Thymus (tissue), 14 donors: ENCODE measurements at places on chromosomes 13 and 19. TPM values are rescaled to one million over a fixed set of nuclear protein-coding genes. Genes with fewer than 3 reads are reported as not detected.

The ZNF681 gene
- total RNA-seq = 3.9 TPM

- DNase-seq = no peak
Observed at GRCh38 chr19:3075605-3076431, 13.5 kb upstream of the TLE5 start.

DNA sequence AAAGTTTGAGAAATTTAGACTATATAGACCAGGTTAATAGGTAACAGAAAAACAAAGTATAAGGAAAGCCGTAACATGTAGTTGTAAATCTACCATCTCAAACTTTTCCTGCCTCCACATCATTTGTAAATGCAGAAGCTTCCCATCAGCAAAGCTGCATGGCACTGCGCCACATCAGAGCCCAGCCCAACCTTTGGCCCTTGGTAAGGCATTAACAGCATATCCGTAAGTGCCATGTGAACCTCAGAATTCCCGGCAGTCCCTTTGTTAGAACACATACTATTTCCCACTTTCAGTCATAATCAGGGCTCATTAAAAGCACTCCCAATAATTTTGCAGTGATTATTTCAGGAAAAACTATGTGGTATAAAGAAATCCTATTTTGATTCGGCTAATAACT is 51.6 kb downstream of the MPHOSPH8 start:
- DNase-seq = no peak

GRCh38 chr13:41188584-41188983 is 5.8 kb downstream of the KBTBD7 start:
- no peak for DNase-seq

- no peak for DNase-seq
Observed at GRCh38 chr19:5803441-5803751, 1.5 kb upstream of the NRTN start.

GRCh38 chr19:42568006-42568405 is 26.7 kb downstream of the CEACAM8 start:
- DNase-seq = no peak

GRCh38 chr13:35342440-35342839 is 134.0 kb downstream of the MAB21L1 start:
- DNase-seq = no peak

The ELSPBP1 gene
- total RNA-seq = 0.24 TPM

The GPR4 gene
- 0.09 TPM for total RNA-seq

GRCh38 chr19:54179921-54180461 is 7.0 kb upstream of the TMC4 start:
- no peak for DNase-seq

DNA sequence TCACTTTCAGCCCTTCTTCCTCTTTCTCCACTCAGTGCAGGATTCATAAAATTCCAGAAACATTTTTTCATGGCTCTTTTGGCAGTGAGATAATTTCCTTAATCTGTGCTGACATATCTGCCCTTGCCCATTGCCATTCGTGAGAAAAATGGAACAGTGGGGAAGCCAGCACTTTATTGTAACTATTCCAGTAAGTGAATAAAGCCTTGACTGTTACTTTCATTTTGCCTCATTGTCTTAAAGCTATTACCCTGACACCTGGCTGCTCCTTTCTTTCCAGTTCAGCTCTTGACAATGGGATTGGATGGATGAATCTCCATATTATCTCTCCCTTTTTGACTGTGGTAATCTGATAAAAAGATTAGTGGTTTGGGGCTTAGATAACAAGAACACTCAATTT is 1068.1 kb upstream of the PCDH20 start:
- no peak for DNase-seq

- no peak for DNase-seq
Observed at GRCh38 chr13:64369121-64369520, 2861.0 kb downstream of the PCDH9 start.

GRCh38 chr13:75906315-75906714 is 270.2 kb downstream of the LMO7 start:
- no peak for DNase-seq

DNA sequence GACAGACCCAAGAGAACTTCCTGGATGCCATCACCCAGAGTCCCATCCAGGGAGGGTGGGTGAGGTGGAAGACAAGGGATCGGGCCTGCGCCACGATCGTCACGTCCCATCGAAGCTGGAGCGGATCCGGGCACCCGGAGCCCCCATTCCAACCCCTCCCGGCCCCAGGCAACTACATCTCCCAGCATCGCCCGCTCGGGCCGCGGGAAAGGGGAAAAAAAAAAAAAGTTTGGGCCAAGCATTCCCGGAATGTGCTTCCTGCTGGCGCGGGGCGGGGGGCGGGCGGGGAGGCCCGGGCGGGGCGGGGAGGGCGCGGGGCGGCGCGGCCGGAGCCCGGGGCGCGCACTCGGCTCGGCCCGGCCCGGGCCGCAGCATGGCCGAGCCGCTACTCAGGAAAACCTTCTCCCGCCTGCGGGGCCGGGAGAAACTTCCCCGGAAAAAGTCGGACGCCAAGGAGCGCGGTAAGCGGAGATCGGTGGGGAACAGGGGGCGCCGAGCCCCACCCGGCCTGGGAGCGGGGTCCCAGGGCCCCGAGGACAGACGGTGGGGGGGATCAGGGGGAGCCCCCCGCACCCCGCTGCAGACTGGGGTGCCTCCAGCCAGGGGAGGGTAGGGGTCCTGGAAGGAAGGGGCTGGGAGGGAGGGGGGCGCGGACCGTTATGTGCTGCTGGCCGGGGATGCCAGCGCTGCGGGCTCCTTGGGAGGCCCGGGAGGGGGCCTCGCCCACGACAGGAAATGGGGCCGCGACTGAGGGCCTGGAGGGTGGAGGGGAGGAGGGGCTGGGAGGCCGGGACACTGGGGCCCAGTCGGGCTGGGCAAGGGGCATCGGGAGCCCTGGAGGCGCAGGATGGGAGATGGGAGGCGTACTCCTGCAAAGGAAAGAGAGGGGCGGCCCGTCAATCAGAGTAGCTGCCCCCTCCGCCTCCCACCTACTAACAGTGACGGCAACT is at the start of gene SYDE1:
Gene SYDE1, plus strand, starts transcription at position 341 of the 950 bp plus-strand sequence. Its CDS starts 33 bp downstream, at position 374.
- peak; percentile 24 for DNase-seq

GRCh38 chr19:31575846-31576335 is 226.7 kb upstream of the TSHZ3 start:
- DNase-seq = no peak

DNA sequence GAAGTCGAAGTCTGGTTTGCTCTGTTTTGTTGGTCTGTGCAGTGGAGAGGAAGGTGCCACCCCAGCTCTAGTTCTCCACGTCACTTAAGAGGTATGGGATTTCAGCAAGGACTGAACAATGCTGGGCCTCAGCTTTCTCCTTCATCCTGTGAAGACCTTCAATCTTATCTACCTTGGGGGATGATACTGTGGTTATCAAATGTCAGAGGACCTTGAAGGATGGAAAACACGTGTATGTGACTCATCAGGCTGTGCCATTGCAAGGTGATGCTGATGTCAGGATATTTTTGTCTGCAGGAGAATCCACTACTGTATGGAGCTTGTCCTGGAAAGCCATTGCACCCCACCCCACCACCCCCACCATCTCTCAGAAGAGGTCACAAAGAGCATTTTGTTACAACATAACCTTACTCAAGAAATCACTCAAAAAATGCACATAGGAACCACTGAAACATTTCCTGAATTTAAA is 81.4 kb upstream of the UQCRFS1 start:
- no peak for DNase-seq

- no peak for DNase-seq
Observed at GRCh38 chr13:35964011-35964862, 166.9 kb downstream of the DCLK1 start.

DNA sequence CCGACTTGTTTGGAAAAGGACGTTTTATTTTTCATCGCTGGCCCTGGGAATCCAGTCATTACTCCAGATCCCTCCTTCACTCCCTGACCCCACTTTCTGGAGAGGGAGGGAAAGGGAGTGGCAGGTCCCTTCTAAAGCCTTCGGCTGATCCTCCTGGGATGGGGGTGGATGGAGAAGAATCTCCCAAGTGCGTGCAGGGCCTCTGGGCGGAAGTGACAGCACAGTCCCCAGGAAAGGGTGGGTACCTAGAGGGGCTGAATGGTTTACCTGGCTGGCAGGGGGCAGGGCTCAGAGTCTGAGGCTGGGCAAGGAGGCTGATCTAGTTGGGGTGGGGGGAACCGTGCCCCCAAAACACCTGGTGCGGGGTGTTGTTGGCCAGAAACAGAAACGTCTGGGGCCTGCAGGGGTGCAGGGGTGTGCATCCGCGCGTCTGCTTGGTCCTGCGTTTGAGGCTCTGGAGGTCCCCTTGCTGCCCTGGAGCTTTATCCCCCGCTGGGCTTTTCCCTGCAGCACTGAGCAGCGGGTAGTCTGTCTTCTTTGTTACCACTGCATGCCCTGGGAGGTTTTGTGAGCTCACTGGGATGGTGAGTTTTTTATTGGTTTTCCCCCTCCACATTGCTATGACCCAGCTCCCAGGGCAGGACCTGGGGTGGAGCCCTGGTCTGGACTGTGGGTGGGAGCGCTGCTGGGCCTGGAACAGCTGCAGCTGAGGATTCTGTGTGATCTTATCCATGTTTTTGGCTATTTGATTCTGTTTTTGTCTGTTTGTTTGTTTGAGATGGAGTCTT is 3.0 kb upstream of the ZNF628 start:
- DNase-seq = no peak

- DNase-seq = no peak
Observed at GRCh38 chr19:1274852-1275259, 474 bp upstream of the FAM174C start.

The CCDC70 gene
- not detected for total RNA-seq

GRCh38 chr13:72586518-72586917 is 140.9 kb downstream of the MZT1 start:
- DNase-seq = no peak

The SMARCA4 gene
- total RNA-seq = 76.6 TPM

GRCh38 chr13:33076001-33076992 is 60.1 kb downstream of the KL start:
- DNase-seq = no peak

GRCh38 chr19:6060600-6061375 is 49.5 kb downstream of the RFX2 start:
- DNase-seq = no peak

DNA sequence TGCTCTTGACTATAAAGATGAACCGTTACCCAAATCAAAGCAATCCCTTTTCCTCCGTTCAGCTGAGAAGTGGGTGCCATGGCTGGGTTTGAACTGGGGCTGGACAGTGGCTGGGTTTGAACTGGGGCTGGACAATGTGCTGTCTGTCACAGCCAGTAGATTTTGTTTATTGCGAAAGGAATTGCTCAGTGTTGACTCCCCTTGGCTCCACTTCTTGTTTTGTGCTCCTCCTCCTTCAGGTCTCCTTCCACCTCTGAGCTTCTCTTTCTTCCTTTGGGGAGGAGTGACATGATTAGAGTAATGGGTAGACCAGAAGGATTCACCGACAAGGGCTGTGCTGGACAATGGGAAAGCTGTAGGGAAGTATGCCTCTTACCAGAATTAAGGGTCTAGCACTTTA is 19.4 kb upstream of the MBNL2 start:
- no peak for DNase-seq

DNA sequence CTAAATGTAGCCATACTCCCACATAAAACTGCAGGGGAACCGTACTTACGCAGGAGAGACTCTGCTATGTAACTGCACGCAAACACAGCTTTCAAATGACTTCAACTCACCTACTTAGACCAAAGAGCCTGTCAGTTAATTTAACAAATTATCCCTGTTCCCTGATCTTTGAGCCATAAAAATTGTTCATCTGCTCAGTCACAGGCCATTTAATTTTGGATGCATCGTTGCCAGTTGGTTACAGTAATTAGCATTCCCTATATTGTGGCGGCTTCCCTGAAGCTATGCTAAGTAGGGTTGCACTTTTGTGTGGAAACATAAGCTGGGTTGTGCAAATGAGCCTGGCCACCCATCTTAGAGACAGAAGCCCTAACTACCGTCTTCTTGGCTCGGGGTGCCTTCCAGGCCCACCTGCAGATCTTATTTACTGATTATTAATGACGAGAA is 21.2 kb upstream of the OBI1 start:
- DNase-seq = no peak

The PLPPR3 gene
- total RNA-seq = 0.19 TPM

- DNase-seq = no peak
Observed at GRCh38 chr19:4977299-4978174, 8.6 kb downstream of the KDM4B start.

- no peak for DNase-seq
Observed at GRCh38 chr19:40585241-40585981, 8.7 kb downstream of the SHKBP1 start.

The CELF5 gene
- 0.28 TPM for total RNA-seq

The APOC4 gene
- total RNA-seq = not detected

DNA sequence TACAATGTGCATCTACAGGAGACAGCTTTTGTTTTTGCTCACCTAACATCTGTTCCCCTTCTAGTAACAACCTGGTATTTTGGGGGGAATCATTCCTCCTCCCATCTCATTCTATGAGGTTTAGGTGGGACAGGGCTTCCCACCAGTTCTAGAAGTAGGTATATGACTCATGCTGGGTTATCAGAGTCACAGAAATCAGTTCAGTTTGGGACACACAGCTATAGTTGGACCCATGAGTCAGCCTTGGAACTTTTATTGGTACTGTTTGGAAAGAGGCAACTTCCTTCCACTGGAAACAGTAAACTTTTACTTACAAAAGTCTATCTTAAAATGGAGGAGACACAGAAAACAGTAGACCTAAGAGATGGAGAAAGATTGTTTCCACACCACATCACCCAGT is 185.5 kb downstream of the DNAJC3 start:
- no peak for DNase-seq

DNA sequence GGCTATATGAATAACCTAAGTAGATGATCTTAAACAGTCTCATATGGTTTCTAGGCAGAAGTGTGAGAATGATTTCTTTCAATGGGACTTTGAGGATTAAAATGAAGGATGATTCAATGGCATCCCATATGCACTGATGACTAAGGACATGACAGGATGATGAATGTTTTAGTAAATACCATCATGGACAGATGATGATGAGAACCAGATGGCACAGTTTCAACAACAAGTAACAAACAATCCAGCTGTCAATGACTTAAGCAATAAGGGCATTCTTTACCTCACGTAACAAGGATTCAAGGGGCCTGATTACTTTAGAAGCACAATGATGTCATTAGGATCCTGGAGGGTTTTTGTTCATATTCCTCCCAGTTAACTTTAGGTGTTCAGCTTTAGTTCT is 2678.4 kb downstream of the PCDH9 start:
- DNase-seq = no peak

DNA sequence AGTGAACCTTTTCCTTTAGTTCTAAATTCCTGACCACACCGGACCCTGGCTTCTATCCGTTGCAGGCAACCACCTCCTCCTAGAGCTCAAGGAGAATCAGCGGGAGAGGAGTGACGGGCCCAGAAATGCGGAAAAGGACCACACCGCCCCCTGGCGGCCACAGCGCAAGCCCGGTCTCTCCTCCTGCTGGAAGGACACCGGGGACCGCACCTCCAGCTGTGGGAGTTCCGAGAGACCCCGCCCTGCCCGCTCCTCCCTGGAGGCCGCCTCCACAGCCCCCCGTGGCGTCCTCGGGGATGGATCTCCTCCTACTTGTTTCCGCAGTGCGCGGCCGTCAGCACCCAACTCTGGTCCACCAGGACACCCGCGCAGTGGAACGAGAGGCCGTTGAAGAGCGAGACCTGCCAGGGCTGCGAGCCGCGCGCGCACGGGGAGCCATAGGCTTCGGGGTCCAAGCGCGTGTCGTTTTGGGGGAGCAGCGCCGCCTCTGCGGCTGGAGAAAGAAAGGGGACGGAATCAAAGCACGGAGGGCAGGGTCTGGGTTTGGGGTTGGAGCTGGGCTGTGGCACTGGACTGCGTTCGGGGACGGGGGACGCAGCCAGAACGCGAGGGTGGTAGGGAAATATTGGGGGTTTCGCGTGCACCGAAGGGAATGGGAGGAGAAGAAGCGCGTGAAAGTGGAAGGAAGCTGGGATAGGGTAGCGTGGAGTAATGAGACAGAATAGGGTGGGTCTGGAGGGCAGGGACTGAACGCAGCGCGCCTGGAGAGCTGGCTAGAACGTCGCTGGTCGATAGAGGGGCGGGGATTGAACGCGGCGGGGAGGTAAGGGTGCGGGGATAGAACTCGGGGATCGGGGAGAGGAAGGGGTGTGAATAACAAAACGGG is 2.5 kb downstream of the KLK10 start:
- no peak for DNase-seq
